ENCODE measurements at places on chromosomes 5 and 9.

- no peak for DNase-seq
Measured at GRCh38 chr5:137190031-137190430, 309.1 kb downstream of the SPOCK1 start.

GRCh38 chr9:133188006-133188842, 20.8 kb downstream of the OBP2B start:
- DNase-seq = no peak

- DNase-seq = no peak
Measured at GRCh38 chr9:109962215-109962614, 182.2 kb downstream of the PALM2AKAP2 start.

GRCh38 chr9:104836235-104836634, 72.3 kb downstream of the NIPSNAP3B start:
- DNase-seq = no peak

GRCh38 chr5:112532654-112533360, 113.7 kb upstream of the EPB41L4A start:
- DNase-seq = no peak

DNA sequence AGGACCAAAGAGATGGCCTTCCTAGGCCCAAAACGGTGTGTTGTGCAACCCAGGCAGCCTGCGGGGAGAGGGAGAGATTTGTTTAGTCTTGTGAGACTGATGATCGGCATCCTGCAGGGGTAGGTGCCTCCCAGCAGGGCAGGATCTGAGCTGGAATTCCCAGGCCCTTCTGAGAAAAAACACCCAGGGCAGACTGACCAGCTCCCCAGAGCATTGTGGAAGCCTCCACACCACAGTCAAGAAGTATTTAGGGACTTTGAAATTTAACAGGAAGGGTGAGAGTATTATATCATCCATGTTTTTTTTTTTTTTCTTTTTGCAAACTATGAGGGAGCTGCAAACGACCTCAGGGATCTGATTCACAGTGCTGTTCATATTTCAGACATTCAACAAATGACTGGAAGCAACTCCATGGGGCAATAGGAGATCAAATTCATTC, 104.5 kb upstream of the LHFPL2 start:
- no peak for DNase-seq

DNA sequence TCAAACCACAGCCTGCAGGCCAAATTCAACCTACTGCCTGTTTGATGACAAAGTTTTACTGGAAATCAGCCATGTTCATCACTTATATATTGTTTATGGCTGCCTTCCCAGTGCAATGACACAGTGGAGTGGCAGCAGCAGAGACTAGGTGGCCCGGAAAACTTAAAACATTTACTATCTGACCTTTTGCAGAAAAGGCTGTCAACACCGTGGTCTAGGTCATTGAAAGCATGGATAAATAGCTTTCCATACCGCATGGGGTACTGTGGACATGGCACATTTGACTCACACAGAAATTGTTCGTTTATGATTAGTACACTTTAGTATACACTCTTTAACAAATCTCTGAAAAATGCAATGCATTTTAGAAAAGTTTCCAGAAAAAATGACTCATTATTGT, 298.3 kb upstream of the EFNA5 start:
- no peak for DNase-seq

DNA sequence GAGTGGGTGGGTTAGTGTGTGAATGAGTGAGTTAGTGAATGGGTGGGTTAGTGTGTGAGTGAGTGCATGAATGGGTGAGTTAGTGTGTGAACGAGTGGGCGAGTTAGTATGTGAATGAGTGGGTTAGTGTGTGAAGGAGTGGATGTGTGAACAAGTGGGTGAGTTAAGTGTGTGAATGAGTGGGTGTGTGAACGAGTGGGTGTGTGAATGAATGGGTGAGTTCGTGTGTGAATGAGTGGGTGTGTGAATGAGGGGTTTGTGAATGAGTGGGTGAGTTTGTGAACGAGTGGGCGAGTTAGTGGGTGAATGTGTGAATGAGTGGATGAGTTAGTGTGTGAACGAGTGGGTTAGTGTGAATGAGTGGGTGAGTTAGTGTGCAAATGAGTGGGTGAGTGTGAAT, 34.0 kb downstream of the NKD2 start:
- no peak for DNase-seq

DNA sequence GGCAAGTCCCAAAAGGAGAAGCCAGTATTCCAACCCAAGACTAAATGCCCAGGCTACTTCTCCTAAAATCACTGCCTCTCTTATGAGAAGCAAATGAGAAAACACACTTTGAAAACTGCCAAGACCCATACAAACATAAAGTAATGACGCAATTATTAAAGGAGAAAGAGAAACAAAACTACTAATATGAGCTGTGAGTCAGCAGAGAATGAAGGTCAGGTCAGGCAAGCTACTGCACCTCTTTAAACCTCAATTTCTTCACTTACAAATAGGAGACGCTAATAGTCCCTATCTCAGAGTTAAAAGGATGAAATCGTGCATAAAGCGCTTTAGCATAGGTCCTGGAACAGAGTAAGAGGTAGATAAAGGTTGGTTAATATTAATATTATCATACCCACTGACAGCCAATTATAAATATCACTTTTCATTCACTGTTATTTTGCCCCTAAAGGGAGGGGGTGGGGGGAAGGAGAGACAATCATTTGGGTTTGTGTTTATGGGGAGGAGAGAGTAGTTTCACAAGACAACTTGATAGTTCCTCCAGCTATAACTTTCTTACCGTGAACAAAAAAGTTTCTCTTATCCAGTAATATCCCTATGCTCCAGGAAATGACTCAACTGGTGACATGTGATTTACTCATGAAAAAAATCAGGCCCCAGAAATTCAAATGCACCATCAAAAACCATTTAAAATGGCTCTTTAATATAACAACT, 3.6 kb downstream of the PSMB7 start:
- DNase-seq = no peak

GRCh38 chr5:125083981-125084380, 337.5 kb upstream of the ZNF608 start:
- no peak for DNase-seq

- DNase-seq = peak; percentile 17
Measured at GRCh38 chr9:75185585-75186170, 97.4 kb downstream of the OSTF1 start.

DNA sequence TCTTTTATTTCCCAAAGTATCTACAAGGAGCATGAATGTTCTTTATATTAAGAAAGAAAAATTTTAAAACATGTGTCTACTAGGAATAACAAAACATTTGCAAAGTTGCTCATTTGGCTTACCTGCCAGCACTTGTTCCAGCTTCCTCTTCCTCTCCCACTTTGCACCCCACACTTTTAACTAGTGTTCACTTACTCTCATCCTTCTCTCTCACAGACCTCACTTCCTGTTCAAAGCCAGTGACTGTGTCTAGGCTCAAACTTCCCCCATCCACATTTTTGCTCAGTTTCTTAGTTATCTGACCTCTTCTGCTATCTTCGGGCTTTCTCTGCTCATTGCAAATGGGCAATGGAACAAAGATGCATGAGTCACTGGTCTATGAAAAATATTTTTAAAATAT, 512.2 kb upstream of the ZNF462 start:
- DNase-seq = no peak

Data from stimulated activated CD4-positive, alpha-beta T cell treated with anti-CD3 and anti-CD28 coated beads, TNF-alpha, amount 100 ng/mL, for 48 hours (primary cell).